ENCODE measurements at places on chromosomes 16 and 17.

GRCh38 chr16:68728523-68728922, 8.6 kb upstream of the CDH1 start:
- no peak for DNase-seq

- no peak for DNase-seq
Observed at GRCh38 chr17:39732586-39732985, 2.3 kb upstream of the MIEN1 start.

- DNase-seq: no peak
Observed at GRCh38 chr16:57752581-57753447, 17.2 kb downstream of the KATNB1 start.

GRCh38 chr17:65684631-65685030, 123.2 kb upstream of the AXIN2 start:
- no peak for DNase-seq

- DNase-seq: no peak
Observed at GRCh38 chr16:61820398-61820797, 215.8 kb downstream of the CDH8 start.

DNA sequence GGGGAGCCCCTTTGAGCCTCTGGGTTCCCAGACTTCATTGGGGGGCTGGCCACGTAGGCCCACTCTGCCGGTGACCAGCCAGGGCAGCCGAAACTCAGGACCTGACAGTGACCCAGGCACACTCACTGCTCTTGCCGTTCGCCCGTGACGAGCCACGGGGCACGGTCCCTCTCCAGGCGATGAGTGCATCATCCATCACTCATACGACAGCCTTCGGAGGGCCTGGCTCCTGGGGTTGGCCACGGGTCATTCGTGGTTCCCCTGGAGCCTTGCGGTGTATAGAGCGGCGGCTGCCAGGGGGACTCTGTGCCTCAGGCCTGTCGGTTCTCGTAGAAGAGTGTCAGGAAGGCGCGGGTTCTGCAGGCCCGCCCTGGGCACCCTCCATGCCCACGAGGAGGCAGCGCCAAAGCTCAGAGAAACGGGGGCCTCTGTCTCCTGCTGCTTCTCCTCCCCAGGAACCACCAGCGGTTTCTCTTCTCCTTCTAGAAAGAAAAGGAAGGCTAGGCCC, 11.2 kb upstream of the NUDT16L1 start:
- peak; percentile 64 for DNase-seq

- no peak for DNase-seq
Observed at GRCh38 chr16:16171332-16171919, 51.9 kb downstream of the ABCC6 start.

GRCh38 chr16:78815713-78816112, 716.3 kb downstream of the WWOX start:
- no peak for DNase-seq

All from nephron progenitor cell (in vitro differentiated cells).